ENCODE measurements at places on chromosomes 3 and 15.

- no peak for DNase-seq
These were observed 59.5 kb downstream of the SLC25A26 start for GRCh38 chr3:66280304-66280703.

GRCh38 chr3:45635475-45636256 is 41.1 kb downstream of the LIMD1 start:
- no peak for DNase-seq

- DNase-seq, result peak; percentile 60
These were observed 30.0 kb downstream of the SHQ1 start for GRCh38 chr3:72818092-72818773.

DNA sequence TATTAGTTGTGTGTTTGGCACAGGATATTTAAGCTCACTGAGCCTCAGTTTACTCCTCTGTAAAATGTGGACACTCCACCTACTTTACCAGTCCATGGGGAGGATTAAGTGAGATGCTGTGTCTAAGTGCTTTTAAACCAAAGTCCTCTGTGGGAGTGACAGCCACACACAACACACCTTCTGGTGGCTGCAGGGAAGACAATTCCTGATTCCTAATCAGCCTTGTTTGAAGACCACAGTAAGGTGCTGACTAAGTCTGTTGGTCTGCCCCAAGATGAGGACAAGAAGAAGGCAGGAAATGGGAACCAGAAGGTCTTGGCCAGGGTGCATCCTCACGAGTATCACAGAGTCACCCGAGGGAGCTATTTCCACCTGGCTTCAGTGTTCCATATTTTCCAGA is 52.3 kb downstream of the EPHB1 start:
- DNase-seq, result no peak

DNA sequence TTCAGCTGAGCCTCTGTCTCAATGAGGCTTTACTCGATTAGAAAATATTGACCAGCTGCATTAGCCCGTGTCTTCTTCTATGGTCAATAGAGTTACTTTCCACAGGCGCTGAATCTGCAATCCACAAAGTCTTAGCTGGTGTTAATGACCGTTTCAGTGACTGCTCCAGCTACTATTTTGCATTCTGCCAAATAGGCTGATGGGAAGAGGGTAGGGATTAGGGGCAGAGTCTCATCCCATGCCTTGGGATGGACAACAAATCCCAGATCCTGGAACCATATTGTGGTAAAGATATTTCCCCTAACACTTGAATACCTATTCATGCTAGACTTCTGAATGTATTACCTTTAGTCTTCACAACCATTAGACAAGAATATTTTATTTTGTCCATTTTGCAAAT is 29.5 kb upstream of the MAGI1 start:
- DNase-seq, result no peak

DNA sequence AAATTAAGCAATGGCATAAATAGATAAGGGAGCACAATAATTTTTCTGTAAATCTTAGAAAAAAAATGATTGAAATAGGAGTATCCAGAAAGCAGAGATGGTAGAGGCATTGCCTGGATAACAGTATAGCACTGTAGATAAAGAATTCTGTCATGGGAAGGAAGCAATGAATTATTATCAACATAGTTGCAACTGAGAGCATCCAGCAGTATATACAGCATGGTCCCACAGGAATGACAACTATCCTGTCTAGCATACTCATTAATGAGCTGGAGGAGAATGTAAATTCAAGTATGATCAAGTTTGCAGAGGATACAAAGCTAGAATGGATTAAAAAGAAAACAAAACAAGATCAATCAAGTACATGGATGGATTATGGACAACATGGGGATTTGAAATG is 90.8 kb downstream of the DPH6 start:
- DNase-seq, result no peak

DNA sequence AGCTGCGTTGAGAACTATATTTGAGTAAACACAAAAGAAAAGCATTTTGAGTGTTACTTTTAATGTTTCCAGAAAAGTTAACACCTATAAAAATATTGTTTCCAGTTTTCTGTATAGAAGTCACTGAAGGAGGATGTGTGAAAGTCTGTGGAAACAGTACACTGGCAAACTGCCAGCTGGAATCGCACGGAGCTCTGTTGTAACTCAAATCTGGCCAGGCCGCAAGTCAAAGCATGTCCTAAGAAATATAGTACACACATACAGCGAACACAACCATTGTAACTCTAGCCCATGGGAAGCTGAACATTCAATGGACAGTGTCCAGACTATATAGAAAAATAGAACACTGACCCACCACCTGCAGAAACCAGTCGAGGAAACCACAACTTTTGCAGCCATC is 657.2 kb downstream of the FHIT start:
- DNase-seq, result no peak

- no peak for DNase-seq
These were observed 53.2 kb upstream of the MCF2L2 start for GRCh38 chr3:183481582-183481981.

- peak; percentile 87 for DNase-seq
These were observed 141.6 kb upstream of the SLC2A2 start for GRCh38 chr3:171168086-171168485.

DNA sequence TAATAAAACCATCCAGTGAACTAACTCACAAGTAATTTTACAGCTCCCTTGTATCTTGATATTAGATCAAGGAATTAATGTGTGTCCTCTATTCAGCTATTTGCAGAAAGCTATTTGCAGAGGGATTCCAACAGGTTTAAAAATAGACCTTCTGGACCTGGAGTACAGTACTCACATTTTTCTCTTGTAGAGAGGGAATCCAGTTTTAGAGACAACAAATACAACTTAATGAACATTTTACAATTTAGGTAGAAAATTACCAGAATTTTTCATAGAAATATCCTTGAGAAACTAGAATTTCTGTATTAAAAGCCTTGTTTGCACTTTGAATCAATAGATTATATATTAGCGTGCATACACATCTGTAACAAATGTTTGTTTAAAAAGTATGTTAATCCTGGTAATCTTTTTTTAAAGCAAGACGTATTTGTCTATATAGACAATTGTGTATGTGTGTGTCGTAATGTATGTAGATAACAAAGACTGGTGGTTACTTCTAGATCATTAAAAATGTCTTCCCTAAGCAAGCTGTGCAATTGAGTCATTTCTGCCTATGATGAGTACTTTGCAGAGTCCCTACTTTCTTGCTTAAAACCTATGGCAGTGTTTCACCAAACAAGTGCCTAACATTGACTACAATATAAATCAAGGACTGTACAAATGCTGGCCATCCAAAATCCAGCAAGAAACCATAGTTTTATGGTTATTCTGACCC is 57.9 kb downstream of the PPP2R3A start:
- DNase-seq, result no peak

- no peak for DNase-seq
These were observed 115.5 kb downstream of the GADL1 start for GRCh38 chr3:30778933-30779332.

- DNase-seq, result no peak
These were observed 123.0 kb downstream of the MEGF11 start for GRCh38 chr15:66130496-66131034.

GRCh38 chr15:63013052-63013808 is 29.3 kb upstream of the TPM1 start:
- peak; percentile 32 for DNase-seq

GRCh38 chr3:124422805-124423204 is 307.4 kb upstream of the UMPS start:
- DNase-seq, result no peak

DNA sequence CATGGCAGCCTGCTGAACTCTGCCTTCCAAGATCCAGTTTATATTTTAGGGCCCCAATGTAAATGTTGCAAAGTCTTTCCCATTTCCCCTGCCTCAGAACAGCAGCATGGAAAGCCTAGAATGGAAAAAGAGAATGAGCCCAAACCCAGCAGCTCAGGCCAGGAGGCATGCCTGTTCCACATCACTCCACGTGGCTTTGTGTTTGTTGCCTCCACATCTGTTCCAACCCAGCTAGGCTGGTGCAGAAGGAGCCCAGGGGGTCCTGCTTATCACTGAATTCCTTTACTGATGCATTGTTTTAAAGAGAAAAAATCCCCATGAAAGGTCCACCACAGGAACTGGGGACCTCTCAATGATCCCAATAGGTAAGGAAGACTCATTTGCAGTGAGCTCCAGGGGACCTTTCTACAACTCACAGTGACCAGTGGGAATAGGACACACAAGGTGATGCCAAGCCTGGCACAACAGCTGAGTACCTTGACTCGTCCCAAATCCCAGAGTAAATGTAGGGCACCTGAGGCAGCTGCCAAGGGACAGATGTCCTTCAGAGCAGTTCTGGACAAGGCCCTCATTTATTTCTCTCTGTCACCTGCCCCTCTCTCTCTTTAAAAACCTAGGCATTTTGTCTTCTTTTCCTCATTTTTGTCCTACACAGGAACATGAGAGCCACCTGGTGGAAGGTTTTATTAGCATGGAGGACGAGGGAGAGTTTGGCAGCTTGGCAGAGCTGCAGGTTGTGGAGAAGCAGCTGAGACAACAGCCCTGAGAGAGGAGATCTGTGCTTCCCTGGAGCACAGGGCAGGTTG is 41.7 kb upstream of the ADAMTS17 start:
- DNase-seq, result peak; percentile 38
